ENCODE measurements at places on chromosomes 5 and 9. TPM values are rescaled to one million over a fixed set of nuclear protein-coding genes. Genes with fewer than 3 reads are reported as not detected.

Gene FAM81B
- total RNA-seq, result 0.46 TPM

Gene PCDHB12
- total RNA-seq, result 1.1 TPM

Gene HTR1A
- total RNA-seq, result 0.38 TPM

Gene RELL2
- 2.4 TPM for total RNA-seq

Gene DIPK1B
- total RNA-seq, result 23.6 TPM

All from thyroid gland (tissue), 4 donors.